ENCODE measurements at places on chromosomes 16 and 17.

- no peak for DNase-seq
Measured at GRCh38 chr16:88810166-88810911, 1.4 kb downstream of the APRT start.

DNA sequence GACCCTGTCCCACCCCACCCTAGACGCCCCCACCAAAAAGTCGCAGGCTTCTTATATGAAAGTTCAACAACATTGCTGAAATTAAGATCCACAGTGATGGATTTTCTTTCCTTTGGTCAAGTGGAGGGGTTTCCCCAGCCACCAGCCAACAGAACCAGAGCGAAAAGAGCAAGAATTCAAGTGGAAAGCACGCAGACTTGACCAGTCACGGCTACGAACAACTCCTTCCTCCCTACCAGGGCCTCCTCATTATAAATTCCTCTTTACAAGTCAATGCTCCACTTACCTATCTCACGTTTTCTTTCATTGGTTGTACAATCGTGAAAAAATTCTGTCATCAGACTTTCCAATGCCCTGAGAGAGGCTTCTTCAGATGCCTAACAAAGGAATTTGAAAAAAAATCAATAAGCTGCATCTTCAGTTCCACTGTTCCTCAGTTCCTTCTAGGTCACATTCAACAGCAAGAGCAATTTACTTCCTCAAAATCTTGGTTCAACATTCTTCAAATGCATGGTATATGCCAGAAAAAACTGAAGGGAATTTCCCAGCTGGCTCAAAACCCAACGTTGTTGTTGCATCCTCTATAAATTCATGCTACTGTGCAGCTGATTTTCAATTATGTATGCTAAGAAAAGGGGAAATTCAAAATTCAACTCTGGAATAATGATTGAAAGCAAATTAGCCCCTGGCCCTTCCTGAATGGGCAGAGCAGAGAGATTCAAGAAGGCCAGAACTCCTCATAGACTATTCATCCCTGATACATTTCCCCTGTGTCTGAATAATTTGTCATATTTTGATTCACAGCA, 30.9 kb downstream of the XPO6 start:
- no peak for DNase-seq

DNA sequence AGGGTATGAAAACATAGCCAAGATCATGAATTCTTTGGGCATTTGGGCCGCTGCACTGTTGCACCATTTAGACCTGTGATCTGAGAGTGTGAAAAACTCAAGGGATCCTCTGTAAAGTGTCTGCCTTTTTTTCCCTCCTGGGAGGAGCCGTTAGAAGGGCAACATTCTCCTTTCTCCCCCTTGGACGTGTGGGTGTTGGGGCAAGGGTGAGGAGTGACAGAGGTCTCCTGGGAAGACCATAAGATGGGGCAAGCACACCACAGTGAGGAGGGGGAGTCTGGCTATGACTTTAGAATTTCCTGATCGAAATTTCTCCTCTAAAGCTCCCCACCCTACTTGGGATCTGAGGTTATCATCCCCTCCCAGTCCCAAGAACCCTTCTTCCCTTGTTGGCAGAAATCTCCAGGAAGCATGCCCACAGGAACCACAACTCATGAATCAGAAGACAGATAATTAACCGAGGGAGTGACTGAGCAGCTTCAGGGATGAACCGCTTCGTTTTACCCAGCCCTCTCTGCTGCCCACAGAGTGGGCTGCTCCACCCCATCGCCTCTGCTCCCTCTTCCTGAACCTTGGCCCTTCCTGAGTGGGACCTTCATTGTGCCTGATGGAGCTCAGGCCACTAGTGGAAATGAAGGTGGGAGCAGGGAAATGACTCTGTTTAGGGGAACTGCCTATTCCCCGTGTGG, 4.2 kb downstream of the ITGB3 start:
- DNase-seq: no peak

DNA sequence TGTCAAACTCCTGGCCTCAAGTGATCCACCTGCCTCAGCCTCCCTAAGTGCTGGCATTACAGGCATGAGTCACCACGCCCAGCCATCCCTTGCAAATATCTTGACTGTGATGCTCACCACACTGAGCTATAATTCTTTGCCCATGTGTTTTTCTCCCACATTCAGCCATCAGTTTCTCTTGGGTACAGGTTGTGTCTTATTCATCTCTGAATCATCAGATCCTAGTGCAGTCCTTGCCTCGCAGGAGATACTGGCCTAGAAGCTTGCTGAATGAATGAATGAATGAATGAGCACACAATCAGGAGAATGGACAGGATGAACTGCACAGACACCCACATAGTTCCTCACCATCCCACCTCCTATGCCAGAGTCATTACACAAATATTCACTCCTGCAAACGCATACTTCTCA, 24.4 kb upstream of the ETV4 start:
- no peak for DNase-seq

DNA sequence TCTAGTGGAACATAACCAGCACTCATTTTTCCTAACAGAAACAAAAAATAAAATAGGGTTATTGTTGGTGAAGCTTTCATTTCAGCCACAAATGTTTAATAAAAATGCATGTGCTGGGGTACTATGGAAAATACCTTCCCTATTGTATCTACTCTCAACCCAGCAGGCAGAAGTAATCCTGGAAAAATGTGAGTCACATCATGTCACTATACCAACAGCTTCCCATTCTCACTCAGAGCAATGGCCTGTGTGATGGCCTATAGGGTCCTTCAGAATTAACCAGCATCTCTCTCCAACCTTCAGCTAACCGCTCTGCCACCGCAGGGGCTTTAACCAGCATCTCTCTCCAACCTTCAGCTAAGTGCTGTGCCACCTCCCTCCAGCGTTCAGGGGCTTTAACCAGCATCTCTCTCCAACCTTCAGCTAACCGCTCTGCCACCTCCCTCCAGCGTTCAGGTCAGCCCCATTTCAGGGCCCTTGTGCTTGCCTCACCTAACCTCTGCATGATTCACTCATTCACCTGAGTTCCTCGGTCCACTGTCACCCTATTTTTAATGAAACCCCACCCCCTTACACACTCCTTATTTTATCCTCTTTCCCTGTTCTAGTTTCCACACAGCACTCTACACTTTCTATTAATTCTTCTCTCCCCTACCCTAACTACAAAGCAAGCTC, 34.0 kb downstream of the UBE2G1 start:
- DNase-seq: peak; percentile 24

DNA sequence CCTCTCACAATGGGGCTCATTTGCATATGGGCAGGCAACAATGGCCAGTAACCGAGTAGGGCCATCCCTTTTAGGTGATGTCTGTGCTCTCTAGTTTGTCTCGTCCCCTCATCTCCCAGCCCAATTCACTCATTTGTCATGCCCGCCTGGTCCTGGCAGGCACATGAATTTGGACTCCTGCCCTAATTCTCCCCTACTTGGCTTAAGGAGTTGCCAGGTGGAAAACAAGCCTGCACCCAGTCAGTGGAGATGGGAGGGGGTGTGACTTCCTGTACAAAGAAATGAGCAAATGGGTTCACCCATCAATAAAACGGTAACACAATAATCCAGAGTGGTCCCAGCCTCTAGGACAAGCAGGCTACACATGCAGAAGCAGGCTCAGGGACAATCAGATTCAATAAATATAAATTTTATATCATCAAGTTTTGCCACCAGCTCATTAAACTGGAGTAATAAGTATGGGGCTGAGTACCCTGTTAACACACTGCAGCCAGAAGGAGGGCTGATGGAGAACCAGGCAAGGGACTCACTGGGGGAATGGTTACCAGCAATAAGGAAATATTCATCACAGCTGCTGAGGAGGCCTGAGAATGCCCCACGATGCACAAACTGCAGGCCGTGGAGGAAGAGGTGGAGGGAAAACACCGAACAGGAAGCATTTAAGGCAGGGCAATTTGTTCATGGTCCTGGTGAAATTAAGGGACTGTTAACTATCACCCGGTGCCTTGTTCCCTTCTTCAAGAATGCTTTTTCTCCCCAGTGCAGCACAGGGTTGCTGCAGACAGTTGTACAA, 84.4 kb upstream of the GPRC5B start:
- no peak for DNase-seq

GRCh38 chr17:31595076-31595475, 203.6 kb downstream of the RAB11FIP4 start:
- no peak for DNase-seq

- no peak for DNase-seq
Measured at GRCh38 chr16:56226187-56226586, 34.9 kb downstream of the GNAO1 start.

DNA sequence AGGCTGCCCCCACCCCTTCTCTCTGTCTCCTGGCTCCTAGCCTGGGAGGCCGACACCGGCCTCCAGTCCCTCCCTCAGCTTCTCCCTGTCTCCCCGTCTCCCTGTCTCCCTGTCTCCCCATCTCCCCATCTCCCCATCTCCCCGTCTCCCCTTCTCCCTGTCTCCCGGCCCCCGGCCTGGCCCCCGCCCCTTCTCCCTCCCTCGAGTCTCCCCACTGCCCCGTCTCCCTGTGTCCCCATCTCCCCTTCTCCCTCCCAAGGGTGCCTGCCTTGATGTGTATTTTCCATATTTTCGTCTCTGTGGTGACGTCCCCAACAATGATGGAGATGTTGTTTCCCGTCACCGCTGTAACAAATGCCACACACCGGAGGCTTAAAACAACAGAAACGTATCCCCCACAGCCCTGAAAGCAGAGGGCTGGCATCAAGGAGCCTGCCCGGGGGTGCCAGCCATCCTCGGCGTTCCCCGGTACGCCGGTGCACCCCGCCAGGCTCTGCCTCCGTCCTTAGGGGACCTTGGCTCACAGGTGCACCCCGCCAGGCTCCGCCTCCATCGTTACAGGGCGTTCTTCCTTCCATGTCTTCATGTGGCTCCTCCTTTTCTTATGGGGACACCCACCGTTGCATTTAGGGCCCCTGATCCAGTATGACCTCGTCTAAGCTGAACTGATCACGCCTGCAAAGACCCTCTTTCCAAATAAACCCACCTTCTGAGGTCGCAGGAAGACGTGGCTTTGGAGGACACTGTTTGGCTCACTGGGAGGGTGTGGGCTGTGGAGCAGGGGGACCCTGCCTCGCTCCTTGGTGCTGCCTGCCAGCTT, 151.6 kb downstream of the NPIPB11 start:
- DNase-seq: no peak

- DNase-seq: no peak
Measured at GRCh38 chr17:77867308-77867781, 91.2 kb upstream of the TNRC6C start.

DNA sequence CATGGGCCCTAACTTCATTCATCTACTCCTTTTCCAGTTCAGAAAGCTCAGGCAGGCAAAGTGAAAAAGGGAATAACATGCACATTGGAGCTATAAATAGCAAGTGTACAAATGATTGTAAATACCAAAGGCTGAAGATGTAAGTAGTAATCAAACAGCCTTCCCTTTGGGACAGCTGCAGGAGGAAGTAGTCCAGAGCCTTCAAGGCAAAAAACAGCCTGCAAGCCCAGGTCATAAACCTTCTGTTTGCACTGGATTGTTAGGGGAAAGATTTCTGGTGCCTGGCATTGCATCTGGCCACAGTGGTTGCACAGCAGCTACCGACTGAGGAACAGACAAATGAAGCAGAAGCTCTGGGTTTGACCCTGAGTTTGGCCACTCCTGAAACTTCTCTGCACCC, 98.6 kb upstream of the PMFBP1 start:
- no peak for DNase-seq

DNA sequence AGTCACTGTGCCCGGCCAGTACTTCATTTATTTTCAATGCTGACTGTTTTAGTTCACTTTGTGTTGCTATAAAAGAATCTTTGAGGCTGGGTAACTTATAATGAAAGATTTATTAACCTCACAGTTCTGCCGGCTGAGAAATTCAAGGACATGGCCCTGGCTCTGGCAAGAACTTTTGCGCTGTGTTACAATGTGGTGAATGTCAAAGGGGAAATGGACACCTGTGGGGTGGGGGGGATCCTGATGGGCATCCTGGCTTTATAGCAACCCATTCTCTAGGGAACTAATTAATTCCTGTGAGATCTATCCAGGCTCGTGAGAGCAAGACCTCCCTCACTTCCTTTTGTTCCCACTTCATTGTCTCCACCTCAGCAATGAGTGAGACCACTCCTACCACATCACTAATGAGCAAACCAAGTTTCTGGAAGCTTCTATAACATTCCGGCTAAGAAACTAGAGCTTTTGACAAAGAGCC, 17.1 kb upstream of the CDH3 start:
- DNase-seq: no peak

DNA sequence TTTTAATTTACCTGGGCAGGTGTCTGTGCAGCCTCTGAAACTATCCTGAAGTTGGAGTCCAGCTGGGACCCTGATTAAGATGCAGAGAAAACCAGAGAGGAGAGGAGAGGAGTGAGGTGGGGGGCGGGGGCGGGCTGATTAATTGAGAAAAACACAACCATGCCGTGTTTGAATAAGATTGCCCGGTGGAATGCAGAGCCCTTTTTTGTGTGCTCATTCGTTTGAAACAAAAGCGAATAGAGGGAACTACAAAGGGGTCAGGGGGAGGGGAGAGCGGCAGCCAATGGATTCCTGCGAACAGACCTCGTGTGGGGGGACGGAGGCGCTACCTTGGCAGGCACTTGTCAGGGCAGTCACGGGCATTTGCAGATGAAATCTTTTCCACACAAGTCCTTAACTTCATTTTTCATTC, 355.8 kb downstream of the SOX9 start:
- DNase-seq: peak; percentile 74

GRCh38 chr17:62032480-62032879, 32.6 kb downstream of the MED13 start:
- DNase-seq: no peak

DNA sequence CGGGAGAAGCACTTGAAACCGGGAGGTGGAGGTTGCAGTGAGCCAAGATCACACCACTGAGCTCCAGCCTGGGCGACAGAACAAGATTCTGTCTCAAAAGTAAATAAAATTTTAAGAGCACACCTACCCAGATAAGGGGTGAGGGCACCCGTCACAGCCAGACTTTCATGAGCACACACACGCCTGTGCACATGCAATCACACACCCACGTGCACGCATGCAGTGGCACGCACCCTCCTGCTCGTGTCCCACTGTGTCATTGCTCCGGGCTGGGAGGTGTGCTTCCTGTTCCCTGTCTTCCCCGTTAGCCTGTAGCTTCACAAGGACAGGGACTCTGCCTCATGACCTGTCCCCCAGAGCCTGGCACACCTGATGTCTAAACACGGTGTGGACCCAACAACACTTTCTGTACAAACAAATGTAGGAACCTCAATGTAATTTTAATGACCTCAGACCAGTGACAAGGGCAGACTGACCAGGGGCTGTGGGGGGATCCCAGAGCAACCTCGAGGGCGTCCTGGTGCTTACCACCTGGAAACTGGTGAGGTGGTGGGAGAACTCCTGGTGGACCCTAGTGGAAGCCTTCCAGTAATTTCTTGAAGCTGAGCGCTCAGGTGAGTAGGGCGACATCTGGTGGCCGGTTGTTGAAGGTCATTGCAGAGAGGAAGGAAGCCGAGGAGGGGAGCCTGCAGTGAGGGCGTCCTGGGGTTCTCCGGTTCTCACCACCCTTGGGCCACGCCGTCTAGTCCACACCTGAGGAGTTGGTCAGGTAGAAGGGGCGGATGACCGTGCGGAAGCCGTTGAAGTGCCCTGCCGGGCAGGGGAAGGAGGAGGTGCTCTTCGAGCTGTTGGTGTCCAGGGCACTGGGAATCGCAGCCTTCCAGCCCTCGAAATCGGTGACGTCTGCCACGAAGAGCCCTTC, 8.6 kb downstream of the LGALS3BP start:
- DNase-seq: peak; percentile 87

All from WTC11 (cell line).